CD4-positive, alpha-beta T cell treated with Interferon gamma for 1 hour (primary cell): ENCODE measurements at places on chromosomes 12 and 14.

DNA sequence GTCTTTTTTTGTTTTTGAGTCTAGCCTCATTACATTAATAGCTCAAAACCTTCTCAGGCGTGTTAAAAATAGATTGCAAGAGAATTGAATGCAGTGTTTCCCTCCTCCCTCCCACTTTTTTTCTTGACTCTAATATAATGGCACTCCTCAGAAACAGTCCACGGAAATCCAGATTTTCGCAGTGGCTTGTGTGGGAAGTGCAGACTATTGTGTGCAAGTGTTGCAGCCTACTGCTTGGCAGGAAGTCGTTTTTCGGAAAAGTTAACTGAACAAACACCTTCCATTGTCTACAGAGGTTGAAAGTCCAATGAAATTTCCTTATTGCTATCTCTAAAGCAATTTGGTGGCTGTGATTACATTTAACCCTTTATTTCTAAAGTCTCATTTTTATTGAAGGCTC lies 147.9 kb upstream of the E2F7 start:
- no peak for DNase-seq

DNA sequence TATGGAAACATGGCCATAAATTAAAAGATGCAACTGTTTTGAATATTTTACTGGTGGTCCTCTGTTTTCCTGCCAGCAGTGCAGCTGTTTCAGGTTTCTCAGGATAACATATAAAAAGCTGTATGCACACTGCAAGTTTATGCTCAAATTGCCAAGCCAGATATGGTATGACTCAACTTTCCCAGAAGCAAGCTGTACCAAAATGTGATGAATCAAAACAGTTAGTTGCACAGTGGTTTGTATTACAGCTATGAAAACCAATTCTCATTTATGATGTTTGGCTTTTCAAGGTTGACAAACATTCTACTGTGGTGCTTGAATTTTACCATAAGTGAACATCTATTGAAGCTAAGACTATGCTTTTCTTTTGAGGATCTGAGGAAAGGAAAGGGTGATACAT lies 15.5 kb downstream of the TRMT5 start:
- no peak for DNase-seq

GRCh38 chr12:79407671-79408622 lies 282.8 kb downstream of the PAWR start:
- DNase-seq: no peak

DNA sequence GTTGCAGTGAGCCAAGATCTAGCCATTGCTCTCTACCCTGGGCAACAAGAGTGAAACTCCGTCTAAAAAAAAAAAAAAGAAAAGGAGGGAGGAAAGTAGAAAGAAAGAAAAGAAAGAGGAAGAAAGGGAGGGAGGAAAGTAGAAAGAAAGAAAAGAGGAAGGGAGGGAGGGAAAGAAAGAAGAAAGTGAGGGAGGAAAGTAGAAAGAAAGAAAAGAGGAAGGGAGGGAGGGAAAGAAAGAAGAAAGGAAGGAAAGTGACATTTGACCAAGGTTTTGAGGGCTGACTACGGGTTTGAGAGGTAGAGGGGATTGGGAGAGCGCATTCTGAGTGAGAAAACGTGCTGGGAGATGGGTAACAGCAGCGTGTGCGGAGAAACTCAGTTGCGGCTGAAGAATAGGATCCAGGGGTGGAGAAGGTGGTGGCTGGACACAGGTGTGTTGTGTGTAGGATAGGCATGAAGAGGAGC lies 521 bp upstream of the PAPLN start:
- no peak for DNase-seq

DNA sequence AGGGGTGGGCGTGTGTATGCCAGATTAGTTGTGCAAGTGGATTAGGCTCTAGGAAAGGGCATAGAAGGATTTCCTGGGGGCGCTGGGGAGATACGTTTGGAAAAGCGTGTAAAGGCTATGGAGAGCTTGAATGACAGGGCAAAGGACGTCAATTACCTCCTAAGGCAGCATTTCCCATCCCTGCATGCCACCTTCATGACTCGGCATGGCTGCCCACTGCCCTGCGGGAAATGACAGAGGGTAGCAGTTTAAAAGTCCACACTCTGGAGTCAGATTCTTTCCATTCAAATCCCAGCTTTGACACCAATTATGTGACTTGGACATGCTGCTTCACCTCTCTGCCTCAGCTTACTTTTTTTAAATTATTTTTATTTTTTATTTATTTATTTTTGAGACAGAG lies 14.8 kb upstream of the TMEM229B start:
- no peak for DNase-seq
